Suprapubic skin (tissue), 4 donors: ENCODE measurements at places on chromosomes 5 and 9. TPM values are rescaled to one million over a fixed set of nuclear protein-coding genes. Genes with fewer than 3 reads are reported as not detected.
A peak's percentile ranks its signal among the peaks of the same experiment; 100 is the strongest.

- H3K4me1 ChIP-seq = no peaks in the 10 kb centered on the region
- no peak overlapping the region for H3K4me3 ChIP-seq
- no peaks in the 10 kb centered on the region for H3K36me3 ChIP-seq
- H3K27me3 ChIP-seq = no peaks in the 10 kb centered on the region
- DNase-seq = no peak
Measured at GRCh38 chr5:104071887-104072286, 509.3 kb upstream of the NUDT12 start.

DNA sequence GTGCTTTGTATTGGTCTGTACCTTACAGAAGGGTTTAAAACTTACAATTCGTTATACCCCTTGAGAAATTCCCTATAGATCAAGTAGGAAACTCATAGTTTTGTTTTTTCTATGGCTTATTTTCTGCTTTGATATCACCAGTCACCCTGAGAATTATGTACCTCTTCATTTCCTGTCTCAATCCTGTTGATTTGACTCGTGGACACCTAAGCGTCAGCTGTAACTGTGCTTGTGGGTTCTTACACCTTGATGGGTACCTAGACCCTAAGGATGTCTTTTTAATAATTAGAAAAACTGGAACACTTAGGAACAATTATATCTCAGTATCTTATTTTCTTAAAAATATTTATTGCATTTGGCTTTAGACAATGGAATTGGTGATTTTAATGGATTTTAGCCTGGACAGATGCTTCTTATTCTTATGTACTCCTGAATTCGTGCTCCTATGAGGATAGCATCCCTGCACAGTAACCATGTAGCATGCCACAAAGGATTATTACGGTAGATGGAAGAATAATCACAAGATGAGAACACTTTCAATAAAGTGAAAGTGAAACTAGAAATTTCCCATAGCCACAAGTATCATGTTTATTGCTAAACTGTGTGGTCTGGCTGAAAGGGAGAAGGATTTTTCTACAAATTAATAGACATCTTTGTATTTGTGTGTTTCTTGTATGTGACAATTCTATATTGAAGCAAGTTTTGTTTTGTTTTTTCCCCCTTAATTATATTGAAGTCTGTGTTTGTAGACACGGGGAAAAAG, 1920.3 kb upstream of the WWC1 start:
- DNase-seq = no peak
- H3K36me3 ChIP-seq = no peaks in the 10 kb centered on the region
- H3K27me3 ChIP-seq = no peaks in the 10 kb centered on the region
- H3K4me3 ChIP-seq = peak overlapping the region; percentile 22
- no peaks in the 10 kb centered on the region for H3K4me1 ChIP-seq

- no peak for DNase-seq
- H3K4me3 ChIP-seq = no peak overlapping the region
- peaks cover 58% of the 10 kb centered on the region for H3K36me3 ChIP-seq
- peaks cover 36% of the 10 kb centered on the region for H3K4me1 ChIP-seq
- no peaks in the 10 kb centered on the region for H3K27me3 ChIP-seq
- H3K27ac ChIP-seq = no peak overlapping the region
Measured at GRCh38 chr5:180790020-180790419, 12.6 kb downstream of the MGAT1 start.

- no peak overlapping the region for H3K27ac ChIP-seq
- H3K4me1 ChIP-seq = peaks cover 24% of the 10 kb centered on the region
- H3K27me3 ChIP-seq = no peaks in the 10 kb centered on the region
Measured at GRCh38 chr5:38803246-38803645, 42.6 kb upstream of the OSMR start.

DNA sequence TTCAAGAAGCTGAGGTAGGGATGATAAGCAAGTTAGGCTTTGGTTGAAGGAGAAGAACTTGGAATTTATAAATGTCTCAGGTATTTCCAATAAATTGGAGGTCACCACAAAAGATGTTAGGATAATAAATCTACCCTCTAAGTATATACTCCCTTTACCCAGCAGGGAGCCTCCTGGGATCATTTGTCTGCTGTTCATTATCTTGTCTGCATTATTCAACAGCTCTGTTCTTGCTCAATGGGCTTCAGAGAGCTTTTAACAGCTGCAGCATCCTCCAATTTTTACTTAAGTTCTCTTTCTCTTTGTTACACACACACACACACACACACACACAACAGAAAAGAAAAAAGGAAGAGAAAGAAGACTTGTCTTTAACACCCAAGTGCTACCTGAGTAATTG, 51.7 kb upstream of the VPS13A start:
- no peaks in the 10 kb centered on the region for H3K4me1 ChIP-seq
- no peak overlapping the region for H3K27ac ChIP-seq
- H3K4me3 ChIP-seq = no peak overlapping the region
- no peaks in the 10 kb centered on the region for H3K27me3 ChIP-seq

DNA sequence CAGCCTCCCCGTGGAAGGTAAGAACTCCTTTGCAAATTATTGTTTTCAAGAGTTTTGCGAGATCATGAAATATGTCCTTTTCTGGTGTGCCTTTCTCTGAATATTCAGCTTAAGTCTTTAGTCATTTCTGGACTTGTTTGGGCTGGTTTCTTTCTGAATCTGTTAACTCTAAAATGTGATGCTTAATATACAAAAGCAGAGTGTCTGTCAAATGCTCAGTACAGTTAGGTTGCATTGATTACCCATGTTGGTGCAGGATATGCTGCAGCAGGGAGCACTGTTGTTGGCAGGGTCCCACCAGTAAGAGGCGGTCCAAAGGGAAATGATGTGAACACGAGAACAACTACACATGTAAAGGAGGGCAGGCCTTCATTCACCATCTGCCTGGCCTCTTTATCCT, 47.7 kb downstream of the SPTAN1 start:
- H3K4me3 ChIP-seq = no peak overlapping the region
- H3K36me3 ChIP-seq = peaks cover 93% of the 10 kb centered on the region
- no peak overlapping the region for H3K27ac ChIP-seq
- DNase-seq = no peak
- no peaks in the 10 kb centered on the region for H3K27me3 ChIP-seq

DNA sequence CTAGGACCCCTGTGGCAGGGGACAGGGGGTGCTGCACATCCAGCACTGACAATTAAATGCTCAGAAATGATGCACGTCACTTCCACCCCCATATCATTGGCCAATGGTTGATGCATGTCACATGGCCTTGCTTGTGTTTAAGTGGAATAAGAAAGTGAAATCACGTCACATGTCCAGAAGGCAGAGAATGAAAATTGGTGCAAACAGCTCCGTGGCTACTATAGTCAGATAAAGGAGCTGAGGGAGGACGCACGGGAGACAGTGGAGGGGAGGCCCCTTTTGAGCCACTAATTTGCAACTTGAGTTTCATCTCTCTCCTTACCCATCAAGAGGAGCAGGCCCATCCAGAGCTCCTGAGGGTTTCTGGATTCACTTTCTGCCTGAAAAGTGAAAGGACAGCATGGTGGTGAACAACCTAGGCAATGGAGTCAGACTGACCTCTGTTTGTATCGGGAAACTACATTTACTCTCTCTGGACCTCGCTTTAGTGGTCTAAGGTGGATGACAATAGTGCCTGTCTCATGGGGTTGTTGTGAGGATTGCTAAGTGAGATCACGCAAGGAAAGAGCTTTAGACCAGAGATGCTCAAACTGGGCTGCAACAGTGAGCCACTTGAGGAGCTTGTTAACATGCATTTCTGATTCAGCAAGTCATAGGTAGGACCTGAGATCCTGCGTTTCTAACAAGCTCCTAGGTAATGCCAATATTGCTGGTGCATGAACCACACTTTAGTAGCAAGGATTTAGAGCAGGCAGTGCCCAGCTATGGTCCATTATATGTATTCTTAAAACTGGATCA, 133.9 kb upstream of the ADRA1B start:
- H3K27me3 ChIP-seq = no peaks in the 10 kb centered on the region
- no peaks in the 10 kb centered on the region for H3K36me3 ChIP-seq
- DNase-seq = no peak
- H3K4me1 ChIP-seq = peaks cover 11% of the 10 kb centered on the region
- H3K27ac ChIP-seq = no peak overlapping the region
- no peak overlapping the region for H3K4me3 ChIP-seq

The HCN1 gene
- not detected for total RNA-seq

The VCAN gene
- 30.3 TPM for total RNA-seq

The SPATA6L gene
- total RNA-seq = 3.3 TPM
